ENCODE measurements at places on chromosomes 3 and 15. TPM values are rescaled to one million over a fixed set of nuclear protein-coding genes. Genes with fewer than 3 reads are reported as not detected.

DNA sequence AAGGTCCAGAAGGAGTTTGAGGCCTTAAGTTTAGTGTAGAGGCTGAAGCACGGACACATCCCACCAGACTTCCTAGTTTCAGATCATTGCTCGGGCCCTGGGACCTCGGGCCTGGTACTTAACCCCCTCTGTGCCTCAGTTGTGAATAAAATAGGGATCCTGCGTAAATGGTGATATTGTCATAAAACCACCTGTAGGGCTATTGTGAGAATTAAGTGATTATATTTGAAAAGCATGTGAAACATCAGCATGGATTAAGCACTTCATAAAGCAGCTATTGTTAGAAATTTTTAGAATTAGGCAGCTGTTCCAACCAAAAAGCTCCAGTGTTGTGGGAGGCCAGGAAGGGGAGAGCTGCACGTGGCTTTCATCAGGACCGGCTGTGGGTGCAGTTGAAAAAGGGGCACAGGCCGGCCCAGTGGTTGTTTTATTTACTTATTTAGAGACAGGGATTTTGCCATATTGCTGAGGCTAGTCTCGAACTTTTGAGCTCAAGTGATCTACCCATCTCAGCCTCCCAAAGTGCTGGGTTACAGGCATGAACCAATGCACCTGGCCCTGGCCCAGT is 4.4 kb downstream of the RCCD1 start:
- no peak for DNase-seq

Gene ITIH3
- 4.5 TPM for total RNA-seq

DNA sequence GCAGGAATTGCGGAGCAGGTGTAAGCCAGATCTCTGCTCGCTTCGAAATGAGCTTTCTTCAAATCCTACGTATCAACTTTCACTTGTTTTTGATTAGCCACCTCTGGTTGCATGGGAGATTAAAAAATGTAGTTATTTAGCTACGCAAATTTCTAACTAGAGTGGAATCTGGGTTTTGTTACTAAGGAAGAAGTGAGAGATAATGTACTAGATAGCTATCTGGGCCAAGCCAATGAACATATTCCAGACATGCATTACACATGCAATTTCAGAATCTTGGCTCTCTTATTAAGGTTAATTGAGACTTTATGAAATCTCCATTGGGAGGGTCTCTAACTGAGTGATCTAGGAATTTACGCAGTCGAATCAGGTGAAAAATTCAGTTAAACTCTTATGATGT is 765.7 kb downstream of the DIPK2A start:
- DNase-seq, result no peak

DNA sequence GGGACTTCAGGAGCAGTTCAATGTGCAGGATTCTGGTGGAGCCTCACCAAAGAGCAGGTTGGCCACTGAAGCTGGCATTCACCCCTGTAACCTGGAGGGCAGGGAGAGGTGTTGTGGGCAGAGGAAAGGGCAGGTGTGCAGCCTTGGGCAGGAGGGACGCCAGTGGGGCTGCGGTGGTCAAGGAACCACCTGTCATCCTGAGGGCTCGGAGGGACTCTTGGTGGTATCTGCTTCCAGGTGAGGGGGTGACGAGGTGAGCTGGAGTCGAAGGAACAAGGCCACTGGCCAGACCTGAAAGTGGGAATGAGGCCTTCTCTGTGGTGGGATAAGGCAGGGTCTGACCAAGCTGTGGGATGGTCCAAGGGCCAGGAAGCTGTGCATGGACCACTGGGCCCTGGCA is 269.5 kb downstream of the PLCL2 start:
- no peak for DNase-seq

- no peak for DNase-seq
Measured at GRCh38 chr15:89184357-89184756, 37.0 kb downstream of the RLBP1 start.

Gene PLA1A
- total RNA-seq, result 13.1 TPM

DNA sequence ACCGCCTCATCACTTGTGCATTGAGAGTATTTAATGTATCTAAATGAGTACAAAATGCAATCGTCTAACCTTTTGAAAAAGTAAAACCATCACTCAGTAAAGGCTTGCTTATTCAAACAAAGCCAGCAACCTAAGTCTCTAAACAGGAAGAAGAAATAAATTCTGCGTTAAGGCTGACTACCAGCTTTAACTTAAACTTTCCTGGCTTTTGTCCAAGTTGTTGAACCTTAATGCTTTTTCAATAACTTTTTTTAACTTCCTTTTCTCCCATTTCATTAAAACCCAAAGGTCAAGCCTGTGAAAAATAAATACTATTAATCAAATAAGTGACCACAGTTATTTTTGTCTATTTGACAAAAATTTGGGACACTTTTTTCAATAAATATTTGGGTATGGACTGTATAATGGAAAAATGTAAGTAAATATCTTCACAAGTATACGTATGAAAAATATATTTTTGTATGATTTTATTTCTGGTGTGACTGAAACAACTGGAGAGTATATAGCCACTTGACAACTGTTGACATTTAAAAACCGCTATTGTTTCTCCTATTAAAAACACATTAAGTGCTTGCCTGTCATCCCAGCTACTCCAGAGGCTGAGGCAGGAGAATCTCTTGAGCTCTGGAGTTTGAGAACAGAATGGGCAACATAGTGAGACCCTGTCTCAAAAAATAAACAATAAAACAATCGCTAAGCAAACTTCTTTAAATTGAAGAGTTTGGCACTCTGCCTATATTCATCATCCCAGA is 2.9 kb downstream of the KLHL24 start:
- no peak for DNase-seq

Gene FMN1
- total RNA-seq, result 38.8 TPM

Gene BFSP2
- total RNA-seq, result not detected

DNA sequence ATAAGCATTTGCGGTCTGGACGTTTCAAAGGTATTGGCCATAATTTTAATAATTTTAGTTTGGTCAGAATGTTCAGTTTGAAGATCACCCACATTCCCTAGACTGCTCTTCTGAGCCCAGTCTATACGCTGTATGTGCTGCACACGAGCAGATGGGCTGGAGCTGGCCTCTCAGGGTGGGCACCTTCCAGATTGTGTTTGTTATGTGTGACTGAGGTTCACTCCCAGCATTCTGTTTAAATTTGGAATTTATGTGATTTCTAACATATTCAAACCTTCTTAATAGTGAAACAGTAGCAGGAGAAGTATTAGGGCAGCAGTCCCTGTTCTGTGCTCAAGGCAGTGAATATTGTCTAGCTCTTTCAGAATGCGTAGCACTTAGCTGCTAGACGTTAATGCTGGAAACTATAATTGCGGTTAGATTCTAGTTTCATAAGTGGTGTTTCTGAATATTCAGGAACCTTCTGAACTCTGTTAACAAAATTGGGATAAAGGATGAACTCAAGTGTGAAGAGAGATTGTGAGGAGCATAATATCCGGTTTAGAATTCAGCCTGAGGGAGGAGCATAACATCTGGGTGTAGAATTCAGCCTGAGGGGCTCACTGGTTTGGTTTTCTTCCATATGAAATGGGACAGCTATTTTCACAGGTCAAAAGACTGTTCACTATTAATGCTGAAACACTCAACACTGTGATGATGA is 68.6 kb upstream of the RPL35A start:
- DNase-seq, result no peak

Gene MOBP
- total RNA-seq, result 0.18 TPM

Gene ANKUB1
- 3.1 TPM for total RNA-seq

DNA sequence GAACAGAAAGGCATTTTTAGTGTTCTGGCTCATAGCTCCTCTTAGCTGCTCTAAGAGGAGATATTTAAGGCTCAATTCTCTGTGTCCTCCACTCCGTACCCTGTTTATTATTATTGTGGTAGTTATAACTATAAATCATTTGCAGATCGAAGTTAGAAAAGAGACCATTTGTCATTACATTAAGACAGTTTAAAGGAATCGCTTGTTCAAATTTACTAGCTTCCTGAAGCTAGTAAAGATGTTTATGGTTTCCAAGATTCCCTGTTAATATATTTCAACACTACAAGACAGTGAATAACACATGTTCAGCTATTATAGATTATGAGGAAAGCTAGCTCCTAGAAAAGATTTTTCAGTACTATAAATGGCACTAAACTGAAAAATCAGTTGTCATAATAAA is 12.6 kb downstream of the ATXN7 start:
- no peak for DNase-seq

DNA sequence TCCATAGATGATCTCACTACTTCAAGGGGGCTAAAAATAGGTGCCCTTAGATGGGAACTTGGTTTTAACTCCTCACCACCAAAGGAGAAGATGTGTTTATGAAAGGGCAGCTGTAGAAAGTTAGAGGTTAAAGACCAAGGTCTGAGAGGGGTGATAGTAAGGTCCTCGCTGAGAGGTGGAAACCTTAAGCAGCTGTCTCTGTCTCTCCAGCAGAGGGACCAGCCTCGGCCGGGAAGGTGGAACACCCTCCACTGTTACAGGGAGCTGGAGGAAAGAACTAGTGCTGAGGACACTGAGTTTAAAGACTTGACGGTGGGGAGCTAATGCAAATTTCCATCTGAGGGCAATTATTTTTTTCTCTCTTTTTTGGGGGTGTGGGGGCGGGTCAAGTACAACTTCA is 8.9 kb upstream of the RLBP1 start:
- DNase-seq, result no peak

DNA sequence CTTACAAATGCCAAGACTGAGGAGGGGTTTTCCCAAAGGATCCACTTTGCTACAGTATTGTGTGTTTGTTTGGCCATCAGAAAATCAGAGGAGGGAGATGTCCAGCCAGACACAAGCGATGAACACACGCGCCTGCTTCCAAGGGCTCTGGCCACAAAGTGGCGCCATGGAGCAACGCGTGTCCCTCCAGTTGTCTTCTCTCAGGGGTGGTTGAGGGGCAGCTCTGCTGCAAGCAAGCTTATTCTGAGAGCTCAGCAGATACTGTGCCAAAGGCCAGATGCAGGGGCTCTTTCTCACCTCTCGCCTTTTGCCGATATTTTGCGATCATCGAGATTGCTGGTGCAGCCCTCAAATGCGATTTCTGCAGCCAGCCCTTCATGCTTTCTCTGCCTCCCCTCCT is 88.9 kb upstream of the OSBPL11 start:
- no peak for DNase-seq

GRCh38 chr15:96207377-96208006 is 123.0 kb upstream of the NR2F2 start:
- no peak for DNase-seq

DNA sequence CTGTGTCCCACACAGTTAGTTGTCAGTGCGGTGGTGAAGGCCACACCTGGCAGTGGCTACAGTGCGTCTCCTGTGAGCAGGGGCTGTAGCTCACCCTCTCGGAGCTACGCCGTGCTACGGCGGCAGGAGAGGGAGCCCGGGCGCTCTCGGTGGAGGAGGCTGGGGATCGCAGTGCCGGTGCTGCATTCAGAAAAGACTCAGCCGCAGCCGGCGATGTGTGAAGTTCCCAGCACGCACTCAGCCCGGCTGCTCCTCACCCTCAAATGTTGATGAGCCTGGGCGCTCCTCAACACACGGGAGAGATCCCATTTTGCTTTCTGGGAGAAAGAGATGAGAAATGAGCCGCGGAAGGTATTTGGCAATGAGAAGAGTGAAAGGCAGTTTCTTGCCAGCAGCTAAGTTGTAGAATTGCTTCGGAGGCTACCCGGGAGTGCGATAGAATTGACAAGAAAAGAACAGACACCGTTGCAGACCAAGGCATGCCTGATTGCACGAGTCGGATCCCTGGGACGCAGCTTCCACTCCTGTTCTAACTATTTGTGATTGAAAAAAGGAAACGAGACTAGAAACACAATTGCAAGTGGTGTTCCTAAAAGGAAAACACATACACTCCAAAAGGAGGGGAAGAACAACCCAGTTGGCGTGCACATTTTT is at the start of gene UNC13C:
Gene UNC13C, plus strand, starts transcription at position 189 of the 654 bp plus-strand sequence. CDS start 34,463 bp downstream, outside the sequence.
- peak; percentile 46 for DNase-seq

Gene TMCC1
- total RNA-seq, result 33.4 TPM

DNA sequence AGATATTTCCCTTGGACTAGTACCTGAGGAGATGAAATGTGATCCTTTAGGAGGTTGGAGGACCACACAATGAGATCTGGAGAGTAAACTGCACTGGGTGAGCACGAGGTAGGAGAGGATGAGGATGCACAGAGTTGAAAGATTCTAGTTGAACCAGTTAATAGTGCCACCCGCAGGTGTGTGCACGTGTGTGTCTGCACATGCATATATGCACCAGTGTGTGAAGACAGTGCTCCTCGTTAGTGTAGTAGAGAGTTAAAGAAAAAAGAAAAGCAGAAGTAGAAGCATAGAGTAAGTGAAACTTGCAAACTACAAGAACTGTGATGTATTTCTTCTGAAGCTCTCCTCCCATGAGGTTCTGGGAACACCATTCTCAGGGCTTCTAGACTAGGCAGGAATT is 8.4 kb downstream of the MED12L start:
- no peak for DNase-seq

GRCh38 chr3:188534633-188535032 is 380.7 kb downstream of the LPP start:
- DNase-seq, result no peak

GRCh38 chr3:173624086-173624485 is 226.5 kb downstream of the NLGN1 start:
- DNase-seq, result no peak

DNA sequence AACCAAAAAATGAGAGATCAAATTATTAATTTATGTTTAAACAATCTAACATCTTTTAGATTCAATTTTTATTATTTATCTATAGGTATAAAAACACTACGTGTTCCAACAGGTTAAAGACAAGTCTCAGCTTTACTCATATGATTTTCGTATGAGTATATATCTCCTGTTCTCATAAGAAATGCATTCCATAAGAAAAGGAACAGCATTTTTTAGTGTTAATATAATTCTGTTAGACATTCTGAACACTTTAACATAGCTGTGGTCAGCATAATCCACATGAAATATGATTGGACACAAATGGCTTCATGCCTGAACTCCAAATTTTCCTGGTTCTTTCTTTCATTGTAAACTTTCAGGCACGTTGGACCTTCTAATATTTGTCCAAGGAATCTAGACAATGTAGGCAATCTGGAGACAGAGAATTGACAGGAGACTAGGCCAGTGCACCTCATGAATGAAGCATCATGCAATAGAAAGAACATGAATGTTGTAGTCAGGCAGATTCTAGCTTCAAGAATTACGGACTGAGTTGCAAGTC is 1122.0 kb upstream of the ALCAM start:
- DNase-seq, result no peak

DNA sequence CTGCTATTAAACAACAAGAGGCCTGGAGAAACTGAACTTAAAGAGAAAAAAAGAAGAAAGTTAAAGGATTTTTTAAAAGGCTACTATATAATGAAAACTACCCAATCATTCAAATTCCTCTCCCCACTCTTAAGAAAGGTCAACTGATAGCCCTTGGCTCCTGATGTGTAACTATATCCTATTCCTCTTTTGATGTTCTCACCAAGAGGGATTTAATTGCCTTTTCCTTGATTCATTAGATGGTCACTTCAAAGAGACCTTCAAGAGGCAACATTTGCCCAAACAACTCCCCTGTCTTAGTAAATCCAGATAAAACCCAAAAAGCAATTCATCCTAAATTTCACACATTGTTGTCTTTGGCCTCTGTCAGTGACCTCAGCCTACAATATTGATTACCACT is 86.0 kb downstream of the FMN1 start:
- DNase-seq, result no peak

Measured in lower lobe of right lung (tissue), 2 donors.